ENCODE measurements at places on chromosomes 2 and 18. TPM values are rescaled to one million over a fixed set of nuclear protein-coding genes. Genes with fewer than 3 reads are reported as not detected.
A peak's percentile ranks its signal among the peaks of the same experiment; 100 is the strongest.

FAM117B gene
- total RNA-seq, result 21.6 TPM

DNA sequence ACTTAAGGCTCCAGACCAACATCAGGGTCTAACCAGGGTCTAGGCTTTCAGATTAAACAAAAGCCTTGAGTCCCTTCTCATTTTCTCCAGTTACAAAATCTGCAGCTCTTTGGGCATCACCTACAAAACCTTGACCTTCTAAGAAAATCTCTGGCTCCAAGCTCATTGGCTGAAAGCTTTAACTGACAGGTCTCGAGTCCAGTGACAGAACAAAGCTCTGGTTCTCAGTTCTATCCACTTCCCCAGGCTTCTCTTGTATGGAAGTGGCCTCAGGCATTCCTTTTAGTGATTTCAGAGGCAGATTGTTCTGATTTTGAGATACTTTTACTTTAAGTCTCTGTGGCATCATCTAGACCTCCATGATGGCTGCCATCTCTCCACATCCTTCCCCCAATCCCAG is 11.3 kb downstream of the SIX2 start:
- no peak for DNase-seq

GRCh38 chr2:85920810-85921545 is 32.2 kb upstream of the ST3GAL5 start:
- DNase-seq, result peak; percentile 5

OTOF gene
- 5.3 TPM for total RNA-seq

GRCh38 chr2:60498127-60498815 is 55.2 kb downstream of the BCL11A start:
- no peak for DNase-seq

RPIA gene
- 11.6 TPM for total RNA-seq
